Spinal cord (tissue), 10 donors: ENCODE measurements at places on chromosomes 13 and 19.

- no peak overlapping the region for H3K27ac ChIP-seq
- no peak overlapping the region for H3K4me3 ChIP-seq
- H3K36me3 ChIP-seq, result no peaks in the 10 kb centered on the region
- peaks cover 2% of the 10 kb centered on the region for H3K27me3 ChIP-seq
- no peak for DNase-seq
Observed at GRCh38 chr19:54256250-54257115, 590 bp downstream of the LILRB5 start.

DNA sequence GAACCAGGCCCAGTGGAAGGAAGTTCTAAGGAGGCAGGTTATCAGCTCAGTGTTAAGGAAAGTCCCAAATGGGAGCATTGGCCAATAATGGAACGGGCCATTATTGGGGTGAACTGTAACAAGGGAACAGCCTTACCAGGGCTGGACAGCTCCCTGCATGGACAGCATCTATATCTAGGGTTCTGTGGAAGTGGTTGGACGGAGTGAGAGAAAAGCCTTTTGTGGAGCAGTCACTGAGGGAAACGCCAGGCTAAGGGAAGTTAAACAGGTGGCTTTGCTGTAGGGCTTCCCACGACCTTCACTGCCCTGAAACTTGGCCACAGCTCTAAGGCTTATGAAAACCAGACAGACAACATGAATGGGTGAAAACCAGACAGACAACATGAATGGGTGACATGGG, 17.0 kb downstream of the POU2F2 start:
- peaks cover 12% of the 10 kb centered on the region for H3K4me1 ChIP-seq
- no peak for DNase-seq
- H3K27ac ChIP-seq, result no peak overlapping the region
- H3K36me3 ChIP-seq, result peaks cover 17% of the 10 kb centered on the region

DNA sequence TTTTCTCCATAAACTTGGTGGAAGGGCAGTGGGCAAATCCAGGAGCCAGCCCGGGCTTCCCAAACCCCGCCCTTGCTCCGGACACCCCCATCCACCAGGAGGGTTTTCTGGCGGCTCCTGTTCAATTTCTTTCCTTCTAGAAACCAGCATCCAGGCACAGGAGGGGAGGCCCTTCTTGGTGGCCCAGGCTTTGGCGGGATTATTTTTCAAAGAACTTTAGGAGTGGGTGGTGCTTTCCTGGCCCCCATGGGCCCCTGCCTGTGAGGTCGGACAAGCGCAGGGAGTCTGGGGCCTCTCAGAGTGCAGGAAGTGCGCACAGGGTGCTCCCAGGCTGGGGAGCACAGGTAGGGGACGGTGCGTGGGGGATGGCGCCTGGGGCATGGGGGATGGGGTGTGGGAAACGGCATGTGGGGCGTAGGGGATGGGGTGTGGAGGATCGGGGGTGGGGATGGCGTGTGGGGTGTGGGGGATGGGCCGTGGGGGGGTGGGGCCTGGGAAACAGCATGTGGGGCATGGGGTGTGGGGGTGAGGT, 396 bp downstream of the F7 start:
- DNase-seq, result no peak
- H3K27me3 ChIP-seq, result peaks cover 16% of the 10 kb centered on the region
- no peak overlapping the region for H3K27ac ChIP-seq
- H3K4me1 ChIP-seq, result peaks cover 17% of the 10 kb centered on the region
- no peak overlapping the region for H3K4me3 ChIP-seq

DNA sequence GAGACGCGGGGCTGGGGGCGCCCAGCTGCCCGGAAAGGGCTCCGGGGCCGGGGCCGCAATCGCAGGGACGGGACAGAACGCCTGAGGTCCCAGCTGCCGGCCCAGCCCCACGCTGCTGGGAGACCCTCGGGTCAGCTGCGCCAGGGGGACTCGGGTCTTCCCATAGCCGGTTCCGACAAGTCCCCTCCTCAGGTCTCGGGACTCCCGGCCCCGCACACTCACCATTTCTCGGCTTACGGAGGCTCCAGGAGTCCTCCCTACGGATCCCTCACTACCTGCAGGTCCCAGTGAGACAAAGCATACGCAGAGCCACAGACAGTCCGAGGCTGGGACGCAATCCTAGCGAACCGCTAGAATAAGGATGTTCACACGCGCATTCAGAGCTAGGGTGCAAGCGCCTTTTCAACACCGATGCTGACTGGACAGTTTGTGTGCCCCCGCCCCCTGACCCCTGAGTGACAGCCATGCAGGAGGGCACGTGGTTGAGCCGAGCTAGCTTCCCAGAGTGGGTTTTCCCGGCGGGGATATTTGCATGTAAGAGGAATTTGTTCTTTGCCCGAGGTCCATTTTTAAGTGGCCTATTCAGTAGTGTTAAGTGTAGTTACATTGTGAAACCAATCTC, 13.6 kb downstream of the ZNF490 start:
- H3K36me3 ChIP-seq, result peaks cover 20% of the 10 kb centered on the region
- H3K4me1 ChIP-seq, result peaks cover 9% of the 10 kb centered on the region
- H3K4me3 ChIP-seq, result peak overlapping the region; percentile 36
- no peak for DNase-seq
- H3K27me3 ChIP-seq, result no peaks in the 10 kb centered on the region

DNA sequence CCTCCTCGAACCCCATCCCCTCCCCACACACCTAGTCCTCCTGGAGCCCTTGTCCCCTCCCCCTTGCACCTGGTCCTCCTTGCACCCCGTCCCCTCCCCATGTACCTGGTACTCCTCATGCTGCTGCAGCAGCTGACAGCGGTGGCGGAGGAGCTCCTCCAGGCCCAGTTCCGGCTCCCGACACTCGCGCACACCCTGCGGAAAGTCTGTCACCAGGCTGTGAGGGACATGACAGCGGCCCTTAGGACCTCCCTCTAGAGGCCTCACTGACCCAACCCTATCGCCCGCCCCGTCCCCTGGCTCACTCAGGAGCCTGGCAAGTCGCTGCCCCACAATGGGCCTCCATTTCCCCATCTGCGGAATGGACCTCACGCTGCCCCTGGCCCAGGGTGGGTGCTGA, 6.4 kb upstream of the PPP6R1 start:
- H3K27me3 ChIP-seq, result no peaks in the 10 kb centered on the region
- no peak for DNase-seq
- H3K36me3 ChIP-seq, result peaks cover 39% of the 10 kb centered on the region
- no peak overlapping the region for H3K27ac ChIP-seq
- H3K4me3 ChIP-seq, result no peak overlapping the region

GRCh38 chr13:24664726-24665409, 15.3 kb upstream of the ATP12A start:
- no peaks in the 10 kb centered on the region for H3K27me3 ChIP-seq
- H3K4me1 ChIP-seq, result no peaks in the 10 kb centered on the region
- no peak for DNase-seq
- no peaks in the 10 kb centered on the region for H3K36me3 ChIP-seq
- H3K27ac ChIP-seq, result no peak overlapping the region
- no peak overlapping the region for H3K4me3 ChIP-seq

- H3K36me3 ChIP-seq, result no peaks in the 10 kb centered on the region
- no peak for DNase-seq
- no peaks in the 10 kb centered on the region for H3K27me3 ChIP-seq
- H3K4me1 ChIP-seq, result no peaks in the 10 kb centered on the region
- H3K4me3 ChIP-seq, result no peak overlapping the region
- no peak overlapping the region for H3K27ac ChIP-seq
Observed at GRCh38 chr13:102220681-102221228, 181.1 kb downstream of the FGF14 start.

DNA sequence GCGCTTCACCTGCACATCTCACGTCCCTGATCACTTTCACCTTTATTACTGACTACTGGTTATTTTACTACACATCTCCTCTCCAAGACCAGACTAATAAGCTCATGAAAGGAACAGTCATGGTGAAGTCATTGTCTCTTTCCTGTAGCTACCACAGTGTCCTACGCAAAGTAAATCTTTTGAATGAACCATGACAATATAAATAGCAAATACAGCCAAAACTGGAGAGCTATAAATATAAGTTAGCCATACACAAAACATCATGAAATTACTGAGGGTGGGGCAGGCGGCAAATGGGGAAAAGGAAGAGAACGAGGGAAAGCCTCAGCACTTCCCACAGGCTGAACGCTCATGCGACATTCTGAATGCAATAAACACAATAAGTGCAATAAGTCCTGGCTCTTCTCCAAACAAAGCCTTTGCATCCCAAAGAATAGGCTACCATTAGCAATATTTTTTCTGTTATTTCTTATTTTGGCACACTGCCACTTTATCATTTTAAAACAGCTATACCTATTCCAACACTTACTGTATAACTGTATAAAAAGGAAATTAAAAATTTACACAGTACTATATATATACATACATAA, 62.5 kb downstream of the TUBGCP3 start:
- no peak overlapping the region for H3K4me3 ChIP-seq
- H3K27me3 ChIP-seq, result no peaks in the 10 kb centered on the region
- no peak for DNase-seq
- H3K27ac ChIP-seq, result no peak overlapping the region

DNA sequence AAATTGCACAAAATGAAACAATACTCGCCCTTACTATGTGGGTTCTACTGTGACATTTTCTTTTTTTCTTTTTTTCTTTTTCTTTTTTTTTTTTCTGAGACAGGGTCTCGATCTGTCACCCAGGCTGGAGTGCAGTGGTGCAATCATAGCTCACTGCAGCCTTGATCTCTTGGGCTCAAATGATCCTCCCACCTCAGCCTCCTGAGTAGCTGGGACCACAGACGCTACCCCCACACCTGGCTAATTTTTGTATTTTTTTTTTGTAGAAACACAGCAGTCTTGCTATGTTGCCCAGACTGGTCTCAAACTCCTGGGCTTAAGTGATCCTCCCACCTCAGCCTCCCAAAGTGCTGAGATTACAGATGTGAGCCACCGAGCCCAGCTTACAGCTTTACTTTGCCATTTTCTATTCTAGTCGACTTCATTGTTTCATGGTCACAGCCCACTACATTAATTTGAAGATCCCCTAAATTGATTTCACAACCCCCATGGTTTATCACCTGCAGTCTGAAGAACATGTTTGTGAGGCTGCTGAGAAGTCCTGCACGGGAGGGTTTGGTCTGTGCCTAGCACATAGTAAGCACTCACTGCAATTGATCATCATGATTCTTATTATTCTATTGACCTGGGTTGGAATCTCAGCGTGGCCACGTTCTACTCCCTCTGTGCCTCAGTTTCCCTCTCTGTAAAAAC, 3.8 kb downstream of the BCL3 start:
- no peak for DNase-seq
- no peak overlapping the region for H3K27ac ChIP-seq
- H3K4me1 ChIP-seq, result peaks cover 44% of the 10 kb centered on the region
- H3K27me3 ChIP-seq, result peaks cover 75% of the 10 kb centered on the region

DNA sequence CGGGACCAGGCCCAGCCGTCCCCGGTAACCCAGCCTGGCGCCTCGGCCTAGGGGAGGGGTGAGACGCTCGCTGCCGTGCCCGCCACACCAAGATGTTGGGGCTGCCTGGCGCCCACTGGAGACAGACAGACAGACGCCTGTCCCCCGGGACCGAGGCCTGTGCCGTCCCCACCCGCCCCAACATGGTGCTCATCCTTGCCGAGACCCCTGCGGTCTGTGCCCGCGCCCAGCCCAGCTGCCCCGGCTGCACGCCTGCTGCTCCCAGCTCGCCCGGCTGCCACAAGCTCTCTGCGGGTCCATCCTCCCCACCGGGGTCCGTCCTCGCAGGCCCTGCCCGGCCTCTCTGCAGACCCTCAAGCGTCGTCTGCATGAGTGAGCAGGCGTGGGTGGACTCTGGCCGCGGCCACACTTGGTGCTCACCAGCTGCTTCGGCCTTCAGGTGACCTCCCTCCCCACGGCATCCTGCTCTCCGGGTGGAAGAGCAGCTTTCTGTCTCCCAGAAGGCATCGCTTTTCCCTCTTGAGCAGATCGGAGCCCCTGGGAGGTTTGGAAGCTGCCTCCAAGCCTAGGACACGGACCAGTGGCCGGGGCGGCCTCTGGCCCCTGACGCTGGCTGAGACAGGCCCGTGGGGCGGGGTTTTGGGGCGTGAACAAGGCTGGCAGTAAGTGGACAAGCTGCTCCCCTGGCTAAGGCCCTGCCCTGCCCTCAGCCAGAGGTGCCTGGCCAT, 6.7 kb upstream of the TMPRSS9 start:
- DNase-seq, result no peak
- no peak overlapping the region for H3K27ac ChIP-seq
- no peak overlapping the region for H3K4me3 ChIP-seq
- no peaks in the 10 kb centered on the region for H3K4me1 ChIP-seq

DNA sequence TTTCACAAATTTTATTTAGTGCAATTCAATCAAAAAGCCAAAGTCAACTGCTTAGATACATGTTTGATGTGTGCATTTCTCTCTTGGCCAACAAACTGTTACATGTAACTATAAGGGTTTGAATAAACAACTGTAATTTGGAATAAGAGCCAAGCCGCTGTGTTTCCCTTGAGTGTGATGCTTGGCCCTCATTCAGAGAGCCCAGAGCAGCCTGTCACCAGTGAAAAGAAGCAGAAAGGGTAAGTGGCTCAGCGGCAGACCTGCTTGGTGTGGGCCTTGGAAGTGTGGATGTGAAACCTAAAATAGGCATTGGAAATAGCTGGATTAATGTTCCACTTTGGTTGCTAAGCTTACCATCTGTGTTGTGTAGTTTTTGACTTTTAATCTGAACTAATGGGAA, 924.6 kb downstream of the OLFM4 start:
- H3K36me3 ChIP-seq, result no peaks in the 10 kb centered on the region
- H3K27me3 ChIP-seq, result no peaks in the 10 kb centered on the region
- no peaks in the 10 kb centered on the region for H3K4me1 ChIP-seq
- no peak overlapping the region for H3K27ac ChIP-seq
- DNase-seq, result no peak

GRCh38 chr19:54481326-54481930, 8.3 kb upstream of the CDC42EP5 start:
- H3K27ac ChIP-seq, result no peak overlapping the region
- no peak for DNase-seq
- no peak overlapping the region for H3K4me3 ChIP-seq
- no peaks in the 10 kb centered on the region for H3K36me3 ChIP-seq
- peaks cover 2% of the 10 kb centered on the region for H3K27me3 ChIP-seq
- H3K4me1 ChIP-seq, result no peaks in the 10 kb centered on the region

DNA sequence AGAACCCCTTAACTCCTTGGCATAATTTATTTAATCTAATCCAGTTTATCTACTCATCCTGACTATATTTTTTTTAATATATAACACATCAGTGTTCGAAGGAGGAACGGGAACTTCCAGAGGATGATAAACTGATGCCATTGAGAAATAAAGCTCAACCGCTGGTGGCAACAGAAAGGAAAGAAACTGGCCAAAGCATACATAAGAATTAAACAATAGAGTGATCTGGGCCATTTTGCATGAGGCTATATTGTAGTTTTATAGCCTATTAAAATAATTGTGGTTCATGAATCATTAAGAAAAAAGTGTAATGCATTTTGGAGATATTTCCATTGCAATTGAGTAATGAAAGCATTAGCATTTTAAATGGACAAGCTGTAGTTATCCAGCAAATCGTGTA, 94.2 kb downstream of the FRY start:
- peaks cover 4% of the 10 kb centered on the region for H3K36me3 ChIP-seq
- no peaks in the 10 kb centered on the region for H3K27me3 ChIP-seq
- H3K4me1 ChIP-seq, result no peaks in the 10 kb centered on the region
- DNase-seq, result no peak
- no peak overlapping the region for H3K27ac ChIP-seq
